ENCODE measurements at places on chromosomes 7 and 10.

DNA sequence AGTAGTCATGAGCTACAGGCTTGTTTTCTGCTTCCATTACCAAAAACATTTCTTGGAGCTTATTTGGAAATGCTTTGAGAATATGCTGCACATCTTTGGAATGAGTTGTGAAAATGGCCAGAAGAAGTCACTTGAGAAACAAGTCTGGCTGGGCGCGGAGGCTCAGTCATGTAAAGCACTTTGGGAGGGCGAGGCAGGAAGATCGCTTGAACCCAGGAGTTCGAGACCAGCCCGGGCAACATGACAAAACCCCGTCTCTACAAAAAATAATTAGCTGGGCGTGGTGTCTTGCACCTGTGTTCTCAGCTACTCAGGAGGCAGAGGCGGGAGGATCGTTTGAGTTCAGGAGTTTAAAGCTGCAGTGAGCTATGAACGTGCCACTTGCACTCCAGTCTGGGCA is 882 bp upstream of the CHCHD1 start:
- no peak for DNase-seq

- no peak for DNase-seq
Measured at GRCh38 chr7:130032698-130033097, 18.5 kb downstream of the ZC3HC1 start.

DNA sequence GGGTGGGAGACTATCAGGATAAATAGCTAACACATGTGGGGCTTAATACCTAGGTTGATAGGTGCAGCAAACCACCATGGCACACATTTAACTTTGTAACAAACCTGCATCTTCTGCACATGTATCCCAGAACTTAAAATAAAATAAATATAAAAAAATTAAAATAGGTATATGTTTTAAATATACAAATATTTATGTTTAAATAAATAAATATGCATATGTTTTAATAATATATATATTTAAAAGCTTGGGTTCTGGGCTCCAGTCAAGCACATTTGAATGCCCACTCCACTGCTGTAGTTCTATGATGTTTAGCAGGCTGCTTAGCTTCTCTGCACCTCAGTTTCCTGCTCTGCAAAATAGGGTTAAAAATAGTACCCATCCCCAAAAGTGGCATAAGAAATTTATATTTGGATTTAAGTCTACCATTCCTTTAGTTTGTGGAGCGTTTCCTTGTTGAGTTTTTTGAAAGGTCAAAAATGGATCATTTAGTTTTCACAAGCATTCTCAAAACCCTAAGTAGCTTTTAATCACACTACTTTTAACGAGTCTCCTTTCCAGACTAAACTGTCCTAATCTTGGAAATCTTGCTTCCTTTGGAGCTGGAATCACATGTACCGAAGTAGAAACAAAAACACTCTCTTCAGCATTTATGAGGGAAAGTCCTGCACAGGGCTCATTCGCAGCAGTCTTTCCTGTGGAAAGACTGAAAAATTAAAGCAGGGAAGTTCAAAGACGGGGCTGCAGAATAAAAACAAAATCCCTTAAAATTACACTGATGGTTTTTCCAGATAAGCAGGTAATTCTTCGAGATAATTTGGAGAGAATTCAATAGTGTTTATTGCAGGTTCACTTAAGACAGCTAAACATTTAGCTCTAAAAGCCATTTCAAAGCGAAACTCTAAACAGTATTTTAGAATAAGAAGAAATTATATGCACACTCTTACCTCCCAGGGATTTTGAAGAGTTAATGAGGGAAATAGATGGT is 111.7 kb upstream of the LYZL1 start:
- no peak for DNase-seq

- peak; percentile 77 for DNase-seq
Measured at GRCh38 chr7:137747359-137748031, 99.3 kb downstream of the DGKI start.

- DNase-seq: no peak
Measured at GRCh38 chr10:113061054-113061430, 111.0 kb downstream of the TCF7L2 start.

- DNase-seq: no peak
Measured at GRCh38 chr7:98163704-98164494, 47.3 kb upstream of the BHLHA15 start.

DNA sequence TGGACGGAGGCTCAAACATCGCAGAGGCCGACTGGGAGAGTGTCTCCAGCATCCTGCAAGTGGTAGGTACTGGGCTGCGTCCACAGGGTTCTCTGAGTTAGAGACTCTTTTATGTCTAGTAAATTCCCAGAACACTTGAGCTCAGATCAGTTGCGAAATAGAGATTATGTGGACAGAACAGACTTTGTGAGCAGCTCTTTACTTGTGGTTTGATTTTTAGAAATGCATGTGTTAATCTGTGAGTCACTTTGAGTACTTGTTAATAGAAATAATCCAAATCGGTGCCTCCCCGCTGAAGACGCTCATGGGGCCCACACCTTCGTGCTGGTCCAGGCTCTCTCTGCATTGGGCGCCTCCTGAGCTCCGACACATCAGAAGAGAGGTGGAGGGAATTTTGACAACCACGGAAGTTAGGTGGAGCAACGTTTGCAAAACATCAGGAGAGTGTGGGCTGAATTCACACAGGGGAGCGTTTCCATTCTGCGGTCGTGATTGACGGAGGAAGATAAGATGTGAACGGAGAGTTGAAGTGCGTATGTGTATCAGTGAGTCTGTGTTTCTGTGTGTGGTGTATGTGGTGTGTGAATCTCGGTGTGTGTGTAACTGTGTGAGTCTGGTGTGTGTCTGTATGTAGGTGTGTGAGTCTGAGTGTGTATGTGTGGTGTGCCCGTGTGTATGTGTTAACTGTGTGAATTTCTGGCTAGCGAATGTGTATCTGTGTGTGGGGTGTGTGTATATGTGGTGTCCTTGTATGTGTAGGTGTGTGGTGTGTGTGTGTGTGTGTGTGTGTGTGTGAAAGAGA is 32.1 kb downstream of the PFKP start:
- DNase-seq: no peak

GRCh38 chr10:71437537-71438092 is 40.9 kb downstream of the CDH23 start:
- DNase-seq: no peak

DNA sequence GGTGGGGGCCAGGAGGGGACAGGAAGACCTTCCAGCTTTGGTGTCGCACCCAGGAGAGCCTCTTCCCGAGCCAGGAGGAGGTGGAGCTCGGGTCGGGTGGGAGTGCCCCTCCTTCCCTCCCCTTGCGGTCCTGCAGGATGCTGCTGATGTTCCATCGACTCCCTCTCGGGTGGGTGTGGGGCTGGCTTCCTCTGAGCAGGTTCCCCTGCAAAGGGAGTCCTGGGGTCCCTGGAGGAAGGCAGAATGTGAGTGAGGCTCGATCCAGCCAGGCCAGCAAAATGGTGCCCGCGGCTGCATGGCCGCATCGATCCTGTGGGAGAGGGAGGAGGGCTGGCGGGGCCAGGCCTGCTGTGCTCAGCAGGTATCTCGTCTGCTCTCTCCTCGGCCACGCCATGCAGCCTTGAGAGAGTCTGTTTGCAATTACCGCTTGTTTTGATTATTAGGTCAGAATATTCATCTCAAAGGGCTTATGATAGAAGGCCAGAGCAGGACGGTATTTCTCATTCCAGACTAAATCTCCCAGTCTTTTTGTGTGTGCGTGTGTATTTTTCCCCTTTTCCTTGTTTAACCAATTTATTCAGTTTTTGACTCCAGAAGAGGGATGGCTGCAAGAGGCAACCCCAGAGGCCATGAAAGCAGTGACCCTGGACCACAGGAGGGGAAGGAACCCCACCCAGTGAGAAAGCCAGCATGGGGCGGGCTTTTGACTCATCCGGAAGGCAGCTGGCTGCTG is 137.3 kb upstream of the ZMIZ1 start:
- no peak for DNase-seq

GRCh38 chr7:100088621-100089457 is at the start of gene COPS6:
COPS6 (plus strand) TSS chr7:100088969; CDS start chr7:100088991, 22 bp downstream.
- no peak for DNase-seq

GRCh38 chr10:24528946-24529345 is 194.7 kb downstream of the ARHGAP21 start:
- no peak for DNase-seq

- DNase-seq: no peak
Measured at GRCh38 chr10:124239696-124240095, 146.3 kb upstream of the CHST15 start.

- DNase-seq: no peak
Measured at GRCh38 chr7:106071356-106071998, 40.6 kb downstream of the SYPL1 start.

DNA sequence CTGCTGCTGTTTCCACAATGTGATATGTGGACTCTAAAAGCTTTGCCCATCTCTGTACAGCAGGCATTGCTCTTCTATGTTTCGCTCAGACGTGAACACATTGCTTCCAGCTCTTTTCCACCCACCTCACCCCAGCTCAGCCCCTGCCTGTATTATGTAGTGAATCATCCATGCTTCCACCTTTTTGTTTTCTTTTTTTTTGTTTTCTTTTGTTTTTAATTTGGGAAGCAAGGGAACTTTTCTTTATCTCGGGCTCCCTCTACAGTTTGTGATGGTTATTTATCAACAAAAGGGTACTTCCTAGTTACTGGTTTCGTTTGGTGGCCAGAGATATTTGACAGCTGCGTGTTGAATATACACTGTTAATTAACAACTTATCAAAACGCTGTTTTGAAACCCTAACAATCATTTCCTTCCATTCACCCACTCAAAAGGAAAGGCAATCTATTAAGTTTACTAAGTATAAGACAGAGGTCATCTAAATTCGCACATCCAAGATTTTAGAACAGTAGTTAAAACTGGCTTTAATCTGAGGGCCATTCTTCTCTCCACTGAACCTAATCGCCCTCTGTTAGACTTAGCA is 127.9 kb upstream of the STK17A start:
- peak; percentile 23 for DNase-seq

DNA sequence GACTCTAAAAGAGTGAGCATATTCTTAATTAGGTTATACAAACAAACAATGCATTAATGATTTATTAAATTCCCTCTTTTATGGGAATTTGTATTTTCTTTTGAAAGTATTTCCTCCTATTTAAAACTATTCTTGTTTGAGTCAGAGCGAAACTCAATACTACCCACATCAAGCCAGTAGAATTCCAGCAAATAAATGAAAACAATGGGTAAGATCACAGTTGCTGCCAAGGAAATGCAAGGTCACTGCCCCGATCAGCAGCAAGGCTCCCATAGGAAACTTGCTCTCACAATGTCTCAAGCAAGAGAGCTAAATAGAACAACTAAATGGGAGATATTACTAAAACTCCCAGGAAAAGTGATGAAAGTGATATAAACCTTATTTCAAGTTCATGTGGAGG is 206.3 kb downstream of the THSD7A start:
- DNase-seq: no peak

DNA sequence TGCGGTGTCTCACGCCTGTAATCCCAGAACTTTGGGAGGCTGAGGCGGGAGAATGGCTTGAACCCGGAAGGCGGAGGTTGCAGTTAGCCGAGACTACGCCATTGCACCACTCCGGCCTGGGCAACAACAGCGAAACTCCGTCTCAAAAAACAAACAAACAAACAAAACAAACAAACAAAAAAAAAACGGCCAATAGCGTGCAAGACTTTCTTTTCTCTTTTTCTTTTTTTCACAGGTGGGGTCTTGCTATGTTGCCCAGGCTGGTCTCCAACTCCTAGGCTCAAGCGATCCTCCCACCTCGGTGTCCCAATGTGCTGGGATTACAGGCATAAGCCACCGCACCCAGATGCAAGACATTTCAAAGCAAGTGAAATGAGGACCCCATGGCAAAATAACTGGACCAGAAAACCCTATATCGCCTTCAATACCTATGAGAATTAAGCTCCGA is 1.6 kb downstream of the PSAP start:
- no peak for DNase-seq

- DNase-seq: no peak
Measured at GRCh38 chr7:16514271-16514670, 12.4 kb upstream of the LRRC72 start.

- DNase-seq: no peak
Measured at GRCh38 chr7:135672560-135673359, 10.4 kb downstream of the STMP1 start.

GRCh38 chr10:23755556-23755955 is 316.7 kb downstream of the OTUD1 start:
- no peak for DNase-seq

GRCh38 chr7:134431815-134432214 is 27.1 kb downstream of the AKR1B1 start:
- no peak for DNase-seq

DNA sequence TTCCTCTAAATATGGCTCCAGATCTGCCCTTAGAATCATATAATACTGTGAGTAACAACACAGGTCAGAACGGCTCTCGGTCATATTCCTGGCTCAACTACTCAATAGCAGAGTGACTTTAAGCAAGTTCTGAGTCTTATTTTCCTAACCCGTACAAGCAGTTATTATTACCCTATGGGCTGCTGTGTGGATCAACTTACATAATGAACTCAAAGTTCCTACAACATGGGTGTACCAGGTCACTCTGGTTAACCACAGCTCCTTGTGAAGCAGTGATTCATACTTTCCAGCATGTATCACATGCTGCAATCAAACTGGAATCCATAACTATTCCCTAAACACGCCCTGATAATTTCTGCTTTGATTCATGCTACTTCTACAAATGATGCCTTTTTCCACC is 107.3 kb downstream of the LRRN3 start:
- DNase-seq: no peak

- DNase-seq: no peak
Measured at GRCh38 chr7:77338260-77338659, 77.9 kb downstream of the GSAP start.

DNA sequence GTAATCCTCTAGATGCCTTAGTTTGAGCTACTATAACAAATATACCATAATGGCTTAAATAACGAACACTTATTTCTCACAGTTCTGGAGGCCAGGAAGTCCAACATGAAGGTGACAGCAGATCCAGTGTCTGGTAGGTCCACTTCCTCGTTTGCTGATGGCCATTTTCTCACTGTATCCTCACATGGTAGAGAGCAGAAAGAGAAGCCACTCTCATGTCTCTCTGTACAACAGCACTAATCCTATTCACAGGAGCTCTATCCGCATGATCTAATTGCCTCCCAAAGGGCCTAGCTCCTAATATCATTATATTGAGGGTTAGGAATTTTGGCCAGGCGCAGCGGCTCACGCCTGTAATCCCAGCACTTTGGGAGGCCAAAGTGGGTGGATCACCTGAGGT is 10.2 kb downstream of the HIBADH start:
- no peak for DNase-seq

GRCh38 chr10:77531441-77532001 is 106.1 kb downstream of the KCNMA1 start:
- DNase-seq: no peak

DNA sequence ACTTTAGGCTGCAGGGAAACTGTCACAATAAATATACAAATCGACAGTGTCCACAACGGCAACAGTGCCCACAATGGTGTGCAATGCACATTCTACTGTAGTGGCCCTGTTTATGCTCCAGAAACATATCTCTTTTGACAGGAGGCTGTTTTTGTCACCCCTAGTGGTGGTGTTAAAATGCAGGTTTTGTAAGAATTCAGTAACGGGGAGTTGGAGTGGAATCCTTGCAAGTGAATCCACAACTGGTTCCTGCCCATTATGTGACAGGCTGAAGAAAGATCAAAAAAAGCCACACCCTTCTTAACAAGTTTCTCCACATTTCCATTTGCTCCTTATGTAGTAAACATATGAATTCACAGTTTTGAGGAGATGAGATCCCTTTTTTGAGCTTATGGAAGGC is 58.5 kb downstream of the BEND7 start:
- no peak for DNase-seq
